ENCODE measurements at places on chromosomes 6 and 20.

- DNase-seq, result no peak
Observed at GRCh38 chr6:92977018-92977417, 442.3 kb downstream of the EPHA7 start.

GRCh38 chr6:6749702-6750491 is 161.4 kb downstream of the LY86 start:
- DNase-seq, result no peak

GRCh38 chr20:37383229-37383989 is 37.5 kb downstream of the SRC start:
- DNase-seq, result no peak

DNA sequence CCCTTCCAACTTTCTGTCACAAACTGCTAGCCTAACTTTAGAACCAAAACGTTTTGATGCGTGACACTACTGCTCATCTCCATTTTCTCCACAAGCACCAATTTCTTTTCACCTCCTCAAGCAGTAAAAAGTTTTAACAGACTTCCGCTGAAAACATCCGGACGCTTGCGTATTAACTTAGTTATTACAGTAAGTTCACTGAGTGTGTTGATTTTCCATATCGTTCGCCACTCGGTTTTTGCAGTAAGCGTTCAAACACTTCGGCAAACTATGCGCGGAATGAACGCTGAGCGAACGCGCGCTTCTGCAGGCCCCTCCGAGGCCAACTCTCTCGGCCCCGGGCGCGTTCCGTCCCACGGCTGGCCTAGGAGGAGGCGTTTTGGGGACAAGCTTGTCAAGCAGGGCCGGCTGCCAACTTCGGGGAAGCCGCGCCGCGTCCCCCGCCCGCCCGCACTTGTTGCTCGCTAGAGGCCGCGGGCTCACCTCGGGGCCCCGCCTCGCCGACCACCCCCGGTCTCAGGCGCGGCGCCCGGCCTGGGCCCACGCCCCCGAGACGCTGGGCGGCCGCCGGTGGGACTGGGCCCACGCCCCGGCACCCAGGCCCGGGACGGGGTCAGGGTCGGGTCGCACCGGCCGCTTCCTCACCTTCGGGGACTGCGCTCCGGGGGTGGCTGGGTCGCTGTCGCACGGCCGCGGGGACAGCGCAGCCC is 945 bp downstream of the PHF10 start:
- peak; percentile 47 for DNase-seq

DNA sequence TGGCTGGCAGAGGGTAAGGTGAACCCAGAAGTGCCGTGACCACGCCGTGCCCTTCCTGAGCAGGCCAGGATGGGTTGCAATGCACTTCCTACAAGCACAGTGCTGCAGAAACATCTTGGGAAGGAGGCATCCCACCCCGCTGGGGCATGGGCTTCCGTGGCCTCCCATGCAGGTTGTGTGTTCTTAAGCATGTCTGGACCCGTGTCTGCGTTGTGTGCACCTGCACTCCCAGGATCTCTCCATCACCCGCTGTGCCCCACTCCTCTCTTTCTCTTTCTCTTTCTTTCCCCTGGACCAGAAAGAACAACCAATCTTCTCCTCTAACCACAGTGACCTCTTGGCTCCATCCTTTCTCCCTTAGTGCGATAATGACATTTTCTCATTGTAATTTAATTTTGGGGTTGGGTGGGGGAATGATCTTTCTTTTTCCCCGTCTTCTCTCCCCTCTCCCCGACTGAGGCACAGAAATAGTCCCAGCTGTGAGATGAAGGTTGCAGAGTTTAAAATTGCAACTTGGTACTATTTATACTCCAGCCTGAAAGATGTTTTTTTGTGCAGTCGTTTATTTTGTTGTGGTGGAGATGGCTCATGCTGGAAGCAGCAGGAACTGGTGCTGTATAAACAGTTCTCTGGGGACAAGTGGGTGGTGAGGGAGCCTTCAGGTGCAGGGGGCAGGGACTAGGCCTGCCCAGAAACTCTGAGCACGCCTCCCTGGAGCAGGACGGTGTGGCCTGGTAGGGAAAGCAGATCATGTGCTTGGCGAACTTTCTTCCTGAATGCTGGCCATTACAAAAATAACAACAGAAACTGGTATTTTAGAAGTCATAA is 20.5 kb downstream of the BCAS4 start:
- no peak for DNase-seq

DNA sequence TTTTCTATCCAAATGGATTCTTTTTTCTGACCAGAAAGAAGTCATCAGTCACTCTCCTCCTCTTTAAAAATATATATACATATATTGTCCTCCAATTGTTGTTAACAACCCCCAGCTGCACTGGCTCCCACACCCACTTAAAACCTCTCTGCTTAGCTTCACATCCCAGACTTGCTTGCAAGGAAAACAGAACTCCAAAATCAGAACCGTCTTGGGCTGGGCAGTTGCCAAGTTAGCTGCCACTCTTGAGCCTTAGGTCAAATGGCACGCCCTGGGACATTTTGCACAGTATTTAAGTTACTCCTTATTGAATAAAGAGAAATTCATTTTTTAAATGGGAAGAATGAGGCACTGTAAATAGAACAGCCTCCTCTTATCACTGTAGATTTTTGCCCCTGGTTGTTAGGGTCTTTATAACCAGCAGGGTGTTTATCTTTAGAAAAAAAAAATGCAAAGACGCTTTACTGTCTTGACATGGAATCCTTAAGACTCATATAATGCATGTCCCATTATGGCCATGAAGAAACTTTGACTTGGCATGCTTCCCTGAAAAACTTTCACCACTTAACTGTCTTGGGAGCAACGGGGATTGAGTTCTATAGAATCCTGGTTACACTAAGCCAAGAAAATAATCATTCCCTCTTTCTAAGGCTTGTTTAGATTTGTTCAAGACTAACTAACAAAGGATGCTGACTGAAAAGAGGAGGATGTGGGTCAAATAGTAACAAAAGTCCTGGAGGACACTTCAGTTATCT is 204.5 kb downstream of the ISM1 start:
- no peak for DNase-seq

DNA sequence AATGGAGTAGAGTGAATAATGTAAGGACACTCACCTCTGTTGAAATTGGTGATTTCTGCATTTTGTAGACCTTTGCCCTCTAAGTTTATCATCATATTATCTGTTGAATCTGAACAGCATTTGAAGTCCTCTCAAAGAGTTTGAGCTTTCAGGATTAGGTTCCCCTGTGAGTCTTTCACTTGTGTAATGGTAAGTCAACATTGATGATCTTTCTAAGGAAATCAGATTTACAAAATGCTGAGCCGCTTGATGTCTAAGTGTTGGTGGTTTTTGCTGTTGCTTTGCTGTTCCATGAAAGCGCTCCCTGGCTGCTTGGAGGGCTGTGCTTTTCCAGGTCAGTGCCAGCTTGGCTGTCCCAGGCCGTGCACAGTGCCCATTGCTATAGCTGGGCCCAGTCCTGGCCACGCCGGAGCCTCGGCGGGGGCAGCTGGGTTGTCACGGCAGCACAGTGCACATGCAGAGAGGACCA is 33.8 kb upstream of the KIF25 start:
- DNase-seq, result no peak

Data from stimulated activated CD4-positive, alpha-beta T cell treated with anti-CD3 and anti-CD28 coated beads, TNF-alpha, amount 100 ng/mL, for 4 hours (primary cell).